Natural killer cell treated with Interleukin-12 subunit alpha and Interleukin-12 subunit beta and Interleukin-15 and Interleukin-18, amount 100 ng/mL, for 72 hours (primary cell): ENCODE measurements at places on chromosomes 11 and 22. TPM values are rescaled to one million over a fixed set of nuclear protein-coding genes. Genes with fewer than 3 reads are reported as not detected.

- no peak for DNase-seq
These were observed 2.2 kb upstream of the MAJIN start for GRCh38 chr11:64974124-64974523.

The NEU3 gene
- 17.8 TPM for total RNA-seq

GRCh38 chr11:110389965-110390364 lies 39.8 kb upstream of the FDX1 start:
- no peak for DNase-seq

DNA sequence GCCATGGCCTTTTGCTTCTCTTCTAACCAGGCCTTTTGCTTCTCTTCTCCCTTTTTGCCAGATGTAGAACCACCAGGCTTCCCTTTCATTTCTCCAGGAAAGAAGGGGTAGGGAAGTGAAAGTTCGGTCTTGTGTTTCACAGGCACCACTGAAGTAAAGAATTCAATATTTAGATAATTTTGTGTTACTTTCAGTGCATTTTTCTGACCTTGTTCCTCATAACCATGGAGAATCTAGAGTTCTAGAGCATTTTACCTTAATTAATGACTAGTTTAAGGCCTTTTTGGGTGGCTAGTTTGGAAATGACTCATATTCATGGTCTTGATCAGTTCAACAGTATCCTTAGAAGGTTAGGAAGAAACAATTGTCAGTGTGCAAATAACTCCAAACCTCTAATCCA lies 22.7 kb downstream of the GRAMD1B start:
- DNase-seq: no peak

The PLAAT5 gene
- total RNA-seq: 0.36 TPM

DNA sequence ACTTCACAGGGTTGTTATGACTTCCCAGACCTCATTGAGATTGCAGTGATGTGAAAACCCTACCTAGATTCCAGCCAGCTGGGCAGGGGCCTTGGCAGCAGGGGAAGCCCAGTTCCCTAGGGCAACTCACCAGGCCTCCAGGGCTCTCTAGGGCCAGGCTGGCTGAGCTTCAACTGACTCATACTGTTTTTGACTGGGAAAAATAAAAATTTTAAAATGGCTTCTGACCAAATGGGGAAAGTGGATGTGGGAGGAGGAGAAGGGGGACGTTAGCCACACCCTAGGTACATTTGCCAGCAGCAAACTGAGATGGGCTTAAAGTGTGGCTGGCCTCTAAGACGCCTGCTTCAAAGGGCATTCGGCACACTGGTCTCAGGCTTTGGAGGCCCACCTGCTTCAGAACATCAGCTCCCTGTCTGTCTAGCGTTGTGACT lies 39.0 kb downstream of the BMAL1 start:
- no peak for DNase-seq

GRCh38 chr11:12275818-12276217 lies 101.6 kb upstream of the PARVA start:
- DNase-seq: no peak

DNA sequence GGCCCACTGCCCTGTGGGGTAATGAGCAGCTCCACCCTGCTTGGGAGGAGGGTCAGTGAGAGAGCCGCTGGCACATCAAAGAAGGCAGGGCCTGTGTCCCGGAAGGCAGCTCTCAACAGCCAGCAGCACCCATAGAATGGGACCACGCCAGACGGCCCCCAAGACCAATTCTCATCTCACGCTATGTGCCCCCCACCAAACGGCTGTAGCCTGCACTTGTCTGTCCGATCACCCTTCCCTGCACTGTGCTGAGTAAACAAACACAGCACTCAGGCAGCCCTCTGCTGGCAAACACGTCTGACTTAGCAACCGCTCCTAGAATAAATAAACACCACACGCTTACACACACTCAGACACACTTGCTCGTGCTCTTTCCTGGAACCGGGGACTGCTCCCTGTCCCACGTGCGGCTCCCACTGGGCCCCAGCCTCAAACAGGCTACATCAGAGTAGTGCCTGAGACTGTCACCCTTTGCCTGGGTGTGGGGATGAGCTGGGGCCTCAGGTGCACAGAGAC lies 53.2 kb upstream of the CDON start:
- DNase-seq: no peak

The HEPHL1 gene
- total RNA-seq: not detected
